ENCODE measurements at places on chromosomes 16 and 17.

DNA sequence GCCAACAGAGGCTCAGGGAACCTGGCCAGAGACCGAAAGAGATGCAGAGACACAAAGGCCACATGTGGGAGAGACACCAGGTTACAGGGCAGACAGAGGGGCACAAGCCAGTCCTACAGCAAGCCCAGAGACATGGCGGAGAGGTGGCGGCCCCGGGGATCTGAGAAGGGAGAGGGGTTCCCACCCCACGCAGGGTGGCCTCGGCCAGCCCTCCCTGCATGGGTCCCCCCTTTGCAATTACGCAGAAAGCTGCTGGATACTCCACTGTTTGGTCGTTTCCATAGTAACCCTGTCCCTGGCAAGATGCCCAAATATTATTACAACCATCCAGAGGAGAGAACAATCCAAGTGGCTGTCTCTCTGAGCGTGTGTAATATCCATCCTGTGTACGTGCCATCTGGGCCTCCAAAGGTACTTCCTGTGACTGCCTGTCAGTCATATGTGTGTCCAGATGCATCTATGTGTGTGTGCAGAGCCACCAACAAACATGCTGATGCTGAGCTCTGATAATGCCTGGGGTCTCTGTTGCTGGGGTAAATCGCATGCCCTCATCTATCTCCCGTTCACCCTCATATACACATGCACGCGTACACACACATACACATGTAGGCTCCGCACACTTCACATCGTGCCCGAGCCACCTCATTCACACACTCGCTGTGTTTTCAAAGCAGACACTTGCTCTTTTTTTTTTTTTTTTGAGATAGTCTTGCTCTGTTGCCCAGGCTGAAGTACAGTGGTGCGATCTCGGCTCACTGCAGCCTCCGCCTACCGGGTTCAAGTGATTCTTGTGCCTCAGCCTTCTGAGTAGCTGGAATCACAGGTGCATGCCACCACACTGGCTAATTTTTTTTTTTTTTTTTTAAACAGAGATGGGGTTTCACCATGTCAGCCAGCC, 5.5 kb downstream of the PCGF2 start:
- no peak for DNase-seq

GRCh38 chr17:63911657-63912100, 621 bp upstream of the CSHL1 start:
- DNase-seq: no peak

DNA sequence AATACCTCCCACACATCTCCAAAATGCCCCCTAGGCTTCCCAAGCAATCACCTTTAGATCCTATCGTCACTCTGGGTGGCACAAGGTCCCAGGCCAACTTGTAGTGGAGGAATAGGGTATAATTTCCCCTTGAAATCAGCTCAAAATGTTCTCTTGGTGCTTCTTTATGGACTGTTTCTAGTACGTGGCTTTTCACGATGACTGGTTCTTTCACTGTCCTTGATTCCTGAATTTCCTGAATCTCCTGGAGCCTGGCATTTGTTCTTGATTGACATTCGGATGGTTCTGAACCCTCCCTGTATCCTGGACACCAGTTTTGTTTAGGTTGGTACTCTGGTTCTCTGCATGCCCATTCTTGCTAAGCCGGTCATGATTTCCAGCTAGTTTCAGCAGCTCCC, 6.9 kb upstream of the VPS53 start:
- no peak for DNase-seq

- no peak for DNase-seq
Measured at GRCh38 chr17:5558815-5559785, 25.2 kb downstream of the NLRP1 start.

GRCh38 chr16:57106767-57107166, 14.4 kb downstream of the CPNE2 start:
- no peak for DNase-seq

GRCh38 chr16:84397090-84397489, 28.8 kb downstream of the ATP2C2 start:
- DNase-seq: no peak

GRCh38 chr17:81537343-81537855, 9.2 kb downstream of the FSCN2 start:
- no peak for DNase-seq
